Body of pancreas (tissue), 4 donors: ENCODE measurements at places on chromosomes 2 and 18. TPM values are rescaled to one million over a fixed set of nuclear protein-coding genes. Genes with fewer than 3 reads are reported as not detected.
A peak's percentile ranks its signal among the peaks of the same experiment; 100 is the strongest.

DNA sequence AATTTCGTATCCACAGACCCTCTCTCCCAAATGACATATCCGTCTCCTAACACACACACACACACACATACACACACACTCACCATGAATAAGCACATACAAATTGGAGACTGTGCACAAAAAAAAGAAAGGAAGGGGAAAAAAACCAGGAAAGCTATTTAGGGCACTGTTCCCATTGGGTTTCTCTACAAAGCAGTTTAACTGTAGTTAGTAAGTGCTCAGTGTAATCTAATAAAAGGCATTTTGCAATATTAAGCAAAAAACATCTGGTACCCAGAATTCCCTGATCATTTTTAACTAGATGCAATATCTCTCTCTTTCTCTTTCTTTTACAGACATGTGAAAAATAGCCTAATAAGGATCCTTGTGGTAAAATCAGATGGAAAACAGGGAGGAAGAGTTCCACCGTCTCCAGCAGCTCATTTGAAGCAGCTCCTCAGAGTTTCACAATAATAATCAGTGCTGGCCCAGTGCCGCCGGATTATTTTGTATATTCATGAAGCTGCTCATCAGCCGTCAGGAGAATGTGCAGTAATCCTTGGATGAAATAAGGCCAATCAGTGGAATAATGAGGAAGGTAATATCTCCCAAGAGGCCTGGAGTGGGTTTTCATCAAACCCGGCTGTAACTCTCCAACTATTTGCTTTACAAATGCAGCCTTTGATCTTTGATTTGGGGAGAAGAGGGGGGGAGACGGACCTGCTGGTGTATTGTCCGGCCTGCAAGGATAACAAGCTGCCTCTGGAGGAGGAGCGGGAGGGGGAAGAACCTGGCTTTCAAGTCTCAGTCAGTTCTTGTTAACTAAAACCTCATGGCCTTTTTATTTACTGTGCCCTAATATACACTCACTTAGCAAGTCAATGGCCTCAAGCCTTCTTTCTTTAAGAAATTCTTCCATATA is 227.6 kb upstream of the SMIM21 start:
- no peak for DNase-seq

Gene UGT1A3
- total RNA-seq = not detected

DNA sequence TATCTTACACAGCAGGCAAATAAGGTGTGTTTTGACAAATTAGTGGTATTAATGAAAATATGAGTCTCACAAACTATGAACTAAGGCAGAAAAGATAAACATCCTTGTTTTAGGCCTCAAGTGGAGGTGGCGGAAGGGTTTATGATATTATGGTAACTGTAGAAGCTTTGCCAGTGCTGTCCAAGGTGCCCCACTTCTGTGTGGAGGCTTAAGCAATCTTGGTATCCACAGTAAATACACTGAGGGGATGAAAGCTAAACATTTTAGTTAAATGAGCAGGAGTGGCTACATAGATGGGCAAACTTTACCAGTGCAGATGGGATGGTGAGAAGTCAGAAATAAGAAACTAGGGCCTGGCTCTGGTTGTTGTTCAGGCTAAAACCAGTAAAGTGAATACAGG is 84.7 kb downstream of the BARD1 start:
- DNase-seq = no peak

DNA sequence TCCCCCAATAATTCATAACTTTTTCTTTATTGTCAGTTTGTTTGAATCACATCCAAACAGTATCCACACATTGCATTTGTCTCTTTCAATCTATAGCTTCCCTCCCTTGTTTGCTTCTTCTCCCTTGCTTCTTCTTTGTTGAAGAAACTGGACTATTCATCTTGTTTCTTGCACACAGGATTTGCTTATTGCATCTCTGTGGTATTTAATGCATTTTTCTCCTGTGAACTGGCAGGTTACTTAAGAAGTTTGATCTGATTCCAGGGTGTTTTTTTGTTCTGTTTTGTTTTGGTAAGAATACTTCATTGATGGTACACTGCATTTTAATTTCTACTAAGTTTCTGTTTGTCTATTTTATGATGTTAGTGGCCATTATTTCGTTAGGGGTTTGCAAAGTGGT is 166.8 kb downstream of the CAMKMT start:
- no peak for DNase-seq

- DNase-seq = no peak
These were observed 39.3 kb downstream of the MTCL1 start for GRCh38 chr18:8744656-8745055.

DNA sequence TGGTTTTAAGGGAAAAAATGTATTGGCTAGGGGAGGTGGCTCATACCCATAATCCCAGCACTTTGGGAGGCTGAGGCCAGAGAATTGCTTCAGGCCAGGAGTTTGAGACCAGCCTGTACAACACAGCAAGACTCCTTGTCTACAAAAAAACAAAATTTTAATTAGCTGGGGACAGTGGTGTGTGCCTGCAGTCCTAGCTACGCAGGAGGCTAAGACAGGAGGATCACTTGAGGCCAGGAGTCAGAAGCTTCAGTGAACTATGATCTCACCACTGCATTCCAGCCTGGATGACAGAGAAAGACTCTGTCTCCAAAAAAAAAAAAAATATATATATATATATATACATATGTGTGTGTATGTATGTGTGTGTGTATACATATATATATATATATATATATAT is 18.5 kb downstream of the CCDC88A start:
- no peak for DNase-seq

Gene TFPI
- 21.1 TPM for total RNA-seq

Gene BOLL
- not detected for total RNA-seq

Gene UGT1A8
- not detected for total RNA-seq

DNA sequence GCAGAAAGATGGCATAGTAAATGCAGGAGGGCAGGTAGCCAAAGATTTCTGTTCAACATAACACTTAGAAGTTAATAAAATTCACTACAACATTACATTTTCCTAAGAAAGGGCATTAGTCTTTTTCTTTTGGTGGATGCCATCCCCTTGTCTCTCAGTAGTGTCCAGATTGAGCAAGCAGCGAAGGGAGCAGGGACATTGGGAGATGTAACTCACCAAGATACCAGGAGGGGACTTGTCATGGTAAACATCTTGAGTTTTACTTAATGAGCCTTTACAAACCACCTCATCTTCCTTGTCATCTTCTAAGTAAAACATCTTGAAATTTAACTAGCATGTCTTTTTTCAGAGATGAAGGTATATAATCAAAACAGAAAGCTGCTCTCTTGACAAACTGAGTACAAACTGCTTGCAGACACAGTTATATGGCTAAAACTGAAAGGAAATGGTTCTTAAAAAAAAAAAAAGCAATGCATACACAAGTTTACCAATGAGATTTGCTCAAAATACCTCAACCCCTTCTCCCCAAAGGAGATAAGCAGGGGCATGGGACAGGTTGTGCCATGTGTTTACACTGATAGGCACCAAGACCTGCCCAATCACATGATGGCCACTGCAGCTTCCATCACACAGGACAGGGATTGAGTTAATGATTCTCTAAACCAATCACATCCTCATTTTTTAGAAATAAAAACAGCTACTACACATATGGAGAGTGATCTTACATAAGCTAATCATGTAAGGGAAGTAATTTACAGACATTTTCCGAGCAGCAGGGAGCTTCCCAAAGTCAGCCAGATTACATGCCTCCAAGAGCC is 30.3 kb downstream of the LPIN2 start:
- DNase-seq = peak; percentile 50

- peak; percentile 70 for DNase-seq
These were observed 45.1 kb downstream of the TRAK2 start for GRCh38 chr2:201406077-201406662.

Gene HOXD8
- total RNA-seq = 3.1 TPM

Gene UGT1A10
- total RNA-seq = 0.99 TPM

GRCh38 chr2:205531072-205531471 is 151.2 kb upstream of the NRP2 start:
- DNase-seq = no peak

Gene AFF3
- 0.52 TPM for total RNA-seq

Gene RETSAT
- total RNA-seq = 68.5 TPM

Gene NYAP2
- 0.52 TPM for total RNA-seq

DNA sequence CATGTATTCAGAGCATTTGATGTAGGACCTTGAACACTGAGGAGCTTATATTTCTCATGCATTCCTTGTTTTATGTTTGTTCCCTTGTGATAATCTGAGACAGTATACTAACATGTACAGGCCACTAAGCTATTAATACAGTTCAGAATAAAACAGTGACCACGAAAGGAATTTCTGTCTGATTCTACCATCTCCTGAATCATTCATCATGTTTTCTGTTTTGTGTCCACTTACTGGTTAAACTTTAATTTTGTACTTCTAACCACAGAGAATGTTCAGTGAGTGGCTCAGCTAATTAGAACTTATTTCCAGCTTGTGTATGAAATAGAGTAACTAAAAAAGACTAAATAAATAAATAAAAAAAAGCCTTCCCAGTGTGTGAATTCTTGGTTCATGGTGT is 110.4 kb downstream of the LRP1B start:
- DNase-seq = no peak
